Mesenchymal stem cell (in vitro differentiated cells and primary cell): ENCODE measurements at places on chromosomes 4 and X.

DNA sequence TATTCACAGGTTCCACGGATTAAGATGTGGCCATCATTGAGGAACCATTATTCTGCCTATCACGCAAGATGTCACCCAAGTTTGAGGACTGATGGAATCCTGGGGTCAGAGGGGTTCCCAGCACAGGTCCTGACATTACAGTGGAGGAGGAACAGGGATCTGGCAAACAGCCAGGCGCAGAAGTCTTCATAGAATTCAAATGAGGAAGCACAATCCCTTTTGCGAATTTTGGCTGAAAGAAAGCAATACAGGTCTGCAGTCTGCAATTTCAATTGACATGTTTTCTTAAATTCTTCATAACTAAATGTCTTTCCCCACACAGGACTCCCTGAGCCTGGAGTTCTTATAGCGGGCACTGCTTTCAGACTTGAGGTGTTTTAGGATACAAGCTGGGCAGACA lies 14.5 kb downstream of the DOCK11 start:
- H3K4me1 ChIP-seq: no peaks in the 10 kb centered on the region
- H3K27ac ChIP-seq: no peak overlapping the region
- no peaks in the 10 kb centered on the region for H3K36me3 ChIP-seq
- H3K4me3 ChIP-seq: no peak overlapping the region

GRCh38 chrX:136272325-136272724 lies 21.1 kb upstream of the MAP7D3 start:
- peaks cover 20% of the 10 kb centered on the region for H3K27me3 ChIP-seq
- no peak overlapping the region for H3K27ac ChIP-seq
- no peaks in the 10 kb centered on the region for H3K36me3 ChIP-seq
- H3K4me1 ChIP-seq: no peaks in the 10 kb centered on the region

- H3K27ac ChIP-seq: peak overlapping the region; percentile 37
- H3K36me3 ChIP-seq: peaks cover 3% of the 10 kb centered on the region
- H3K27me3 ChIP-seq: no peaks in the 10 kb centered on the region
Observed at GRCh38 chr4:169269916-169270809, 593 bp downstream of the SH3RF1 start.

DNA sequence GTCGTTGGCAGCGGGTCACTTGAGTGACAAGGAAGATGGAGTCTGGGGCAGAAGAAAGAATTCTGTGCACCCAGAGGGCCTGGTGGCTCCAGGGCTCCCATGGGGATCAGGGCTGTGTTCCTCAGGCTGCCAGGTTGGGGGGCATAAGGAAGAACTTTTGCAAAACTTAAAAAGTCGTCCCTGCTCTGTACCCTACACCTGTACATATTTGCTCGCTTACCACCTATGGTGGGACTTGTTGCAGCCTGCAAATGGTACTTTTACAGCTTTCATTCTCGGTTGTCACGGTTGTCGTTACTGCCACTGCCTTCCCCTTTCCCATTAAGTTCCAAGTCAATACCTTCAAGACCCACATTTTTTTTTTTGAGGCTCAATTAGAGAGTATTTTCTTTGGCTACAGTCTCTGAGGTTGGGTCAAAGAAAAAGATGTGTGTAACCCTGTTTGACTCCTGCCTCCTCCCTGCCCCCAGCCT lies 9.1 kb downstream of the ARX start:
- no peak for DNase-seq
- no peak overlapping the region for H3K27ac ChIP-seq
- no peak overlapping the region for H3K4me3 ChIP-seq
- no peaks in the 10 kb centered on the region for H3K36me3 ChIP-seq

DNA sequence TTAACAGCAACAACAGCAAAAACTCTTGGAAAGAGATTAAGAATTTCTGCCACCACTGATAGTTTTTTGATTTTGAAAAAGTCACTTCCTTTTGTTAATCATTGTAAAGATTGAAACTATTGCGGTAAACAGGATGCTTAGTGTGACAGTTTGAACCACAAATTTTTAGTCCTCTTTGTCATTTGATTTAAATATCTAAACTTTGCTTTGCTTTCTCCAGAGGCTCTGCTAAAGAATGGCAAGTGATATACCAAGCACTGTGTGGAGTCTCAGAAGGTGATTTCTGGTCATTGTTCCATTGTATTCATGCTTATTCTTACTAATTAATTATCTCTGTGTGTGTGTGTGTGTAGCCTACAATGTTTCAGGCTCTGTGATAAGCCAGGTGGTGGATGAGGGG lies 155.6 kb downstream of the BMPR1B start:
- peaks cover 2% of the 10 kb centered on the region for H3K4me1 ChIP-seq
- H3K36me3 ChIP-seq: no peaks in the 10 kb centered on the region
- no peak overlapping the region for H3K27ac ChIP-seq
- DNase-seq: no peak

DNA sequence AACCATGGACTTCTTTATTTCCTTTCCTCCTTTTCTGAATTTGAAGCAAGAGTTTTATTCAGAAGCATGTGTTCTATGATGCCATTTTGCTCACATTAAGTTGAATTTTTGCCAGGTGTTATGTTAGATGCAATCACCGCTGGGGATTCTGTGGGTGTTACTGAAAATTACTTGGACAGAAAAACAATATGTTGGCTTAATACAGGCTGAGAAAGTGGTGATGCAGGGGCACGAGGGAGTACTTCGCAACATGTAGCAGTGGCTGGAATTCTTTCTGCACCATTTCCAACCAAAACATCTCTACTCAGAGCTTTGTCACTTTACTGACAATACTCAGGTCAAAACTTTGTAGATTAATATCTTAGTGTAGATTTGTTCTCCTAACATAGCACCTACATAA lies 109.2 kb upstream of the PCDH18 start:
- H3K27me3 ChIP-seq: no peaks in the 10 kb centered on the region
- H3K4me1 ChIP-seq: no peaks in the 10 kb centered on the region
- DNase-seq: no peak
- H3K4me3 ChIP-seq: no peak overlapping the region
- no peaks in the 10 kb centered on the region for H3K36me3 ChIP-seq

- H3K27ac ChIP-seq: no peak overlapping the region
- no peaks in the 10 kb centered on the region for H3K27me3 ChIP-seq
Observed at GRCh38 chrX:78624426-78624825, 34.7 kb downstream of the RTL3 start.

GRCh38 chrX:108537005-108537404 lies 97.4 kb downstream of the COL4A5 start:
- peak; percentile 49 for DNase-seq
- no peak overlapping the region for H3K27ac ChIP-seq
- no peak overlapping the region for H3K4me3 ChIP-seq

- H3K27ac ChIP-seq: no peak overlapping the region
- no peak for DNase-seq
- no peaks in the 10 kb centered on the region for H3K36me3 ChIP-seq
Observed at GRCh38 chr4:185437809-185438208, 12.0 kb upstream of the UFSP2 start.

DNA sequence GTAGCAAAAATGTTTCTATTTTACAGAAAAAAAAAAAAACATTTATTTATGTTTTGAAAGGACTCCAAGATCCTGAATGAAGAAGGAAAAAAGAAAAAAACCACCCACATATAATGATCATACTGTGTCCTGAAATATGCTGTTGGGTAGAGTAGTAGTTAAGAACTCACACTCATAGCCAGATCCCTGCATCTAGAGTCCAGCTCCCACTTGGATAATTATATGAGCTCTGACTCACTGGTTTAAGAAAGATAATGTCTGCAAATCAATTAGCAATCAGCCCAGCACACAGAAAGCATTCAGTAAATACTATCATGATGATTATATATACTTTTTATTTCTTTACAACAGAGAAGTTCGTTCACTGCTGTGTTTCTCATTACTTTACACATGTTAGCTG lies 46.7 kb upstream of the MXRA5 start:
- H3K27ac ChIP-seq: no peak overlapping the region
- no peak overlapping the region for H3K4me3 ChIP-seq
- no peak for DNase-seq
- H3K36me3 ChIP-seq: no peaks in the 10 kb centered on the region

- no peak overlapping the region for H3K4me3 ChIP-seq
- H3K36me3 ChIP-seq: peaks cover 51% of the 10 kb centered on the region
- H3K4me1 ChIP-seq: peaks cover 2% of the 10 kb centered on the region
- H3K27ac ChIP-seq: no peak overlapping the region
- DNase-seq: no peak
Observed at GRCh38 chrX:47229427-47229826, 3.4 kb upstream of the USP11 start.

DNA sequence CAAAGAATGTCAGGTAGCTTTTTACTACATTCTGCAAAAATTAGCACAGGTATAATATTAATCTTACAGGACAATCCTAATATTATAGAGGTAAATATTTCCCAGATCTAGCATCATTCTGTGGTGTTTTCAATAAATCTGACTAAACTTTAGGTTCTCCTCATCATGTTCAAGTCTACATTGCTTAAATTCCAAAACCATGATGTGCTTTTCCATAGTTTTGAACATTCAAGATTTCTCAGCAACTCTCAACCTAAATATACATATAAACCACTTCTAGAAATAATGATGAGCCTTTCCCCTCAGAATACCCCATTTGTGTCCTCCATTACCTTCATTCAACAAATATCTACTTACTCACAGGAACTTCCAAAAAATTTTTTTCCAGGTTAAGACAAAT lies 23.1 kb downstream of the EIF4E start:
- no peak for DNase-seq
- no peak overlapping the region for H3K27ac ChIP-seq
- H3K27me3 ChIP-seq: no peaks in the 10 kb centered on the region
- H3K4me3 ChIP-seq: no peak overlapping the region
- peaks cover 17% of the 10 kb centered on the region for H3K36me3 ChIP-seq

DNA sequence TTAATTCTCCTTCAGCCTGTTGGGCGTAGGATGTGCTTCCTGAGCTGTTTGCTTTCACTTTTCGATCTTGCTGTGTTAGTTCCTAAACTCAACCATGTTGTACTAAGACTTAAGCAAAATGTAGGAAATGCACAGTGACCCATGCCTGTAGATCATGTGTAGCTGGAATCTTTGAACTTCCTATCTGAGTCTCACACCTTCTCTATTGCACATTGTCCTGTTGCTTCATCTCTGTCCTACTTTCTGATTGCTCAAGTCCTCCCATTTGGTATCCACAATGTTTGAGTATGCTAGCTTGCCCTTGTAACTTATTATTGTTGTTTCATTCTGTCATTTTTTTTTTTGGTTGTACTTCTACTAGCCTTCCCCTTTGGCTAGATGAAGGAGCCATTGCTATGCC lies 239.6 kb downstream of the PPP1R2C start:
- DNase-seq: no peak
- H3K27ac ChIP-seq: no peak overlapping the region
- H3K27me3 ChIP-seq: no peaks in the 10 kb centered on the region
- no peaks in the 10 kb centered on the region for H3K36me3 ChIP-seq
- no peak overlapping the region for H3K4me3 ChIP-seq
- H3K4me1 ChIP-seq: no peaks in the 10 kb centered on the region

DNA sequence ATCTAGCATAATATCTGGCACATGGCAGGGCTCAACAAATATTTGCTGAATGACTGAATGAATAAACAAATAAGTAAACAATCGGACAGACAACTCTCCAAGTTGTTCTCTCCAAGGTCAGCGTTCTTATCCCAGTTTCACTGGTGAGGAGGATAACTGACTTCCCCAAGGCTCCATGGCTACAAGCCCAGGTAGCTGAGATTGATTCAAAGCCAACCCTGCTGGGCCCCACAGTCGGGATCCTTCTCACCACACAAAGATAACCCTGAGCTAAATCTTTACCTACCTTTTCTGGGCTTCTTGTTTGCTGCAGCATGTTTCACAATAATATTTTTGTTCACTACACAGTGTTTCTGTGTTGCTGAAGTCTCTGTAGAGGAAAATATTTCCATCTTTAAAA lies 54.9 kb downstream of the USP46 start:
- peaks cover 4% of the 10 kb centered on the region for H3K4me1 ChIP-seq
- no peaks in the 10 kb centered on the region for H3K27me3 ChIP-seq
- H3K36me3 ChIP-seq: peaks cover 81% of the 10 kb centered on the region
- H3K27ac ChIP-seq: no peak overlapping the region
- H3K4me3 ChIP-seq: no peak overlapping the region

DNA sequence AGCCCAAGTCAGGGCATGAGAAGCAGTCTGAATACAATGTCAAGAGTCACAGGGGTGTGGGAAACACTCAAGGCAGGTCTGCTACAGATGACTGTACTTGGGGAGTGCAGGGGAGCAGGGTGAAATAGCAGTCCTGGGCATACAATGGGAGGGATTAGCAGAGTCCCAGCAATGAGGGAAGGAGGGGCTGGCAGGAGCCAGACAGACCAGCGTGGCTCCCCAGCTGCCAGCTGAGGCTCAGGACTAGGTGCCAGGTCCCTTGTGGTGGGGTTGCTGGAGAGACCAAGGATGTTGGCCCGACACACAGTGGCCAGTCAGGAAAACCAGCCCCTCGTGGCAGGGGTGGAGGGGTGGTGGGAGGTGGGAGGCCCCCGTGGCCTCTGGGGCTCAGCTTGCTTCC lies 86.6 kb downstream of the RTL5 start:
- no peak overlapping the region for H3K27ac ChIP-seq
- H3K27me3 ChIP-seq: no peaks in the 10 kb centered on the region
- no peak overlapping the region for H3K4me3 ChIP-seq
- peaks cover 11% of the 10 kb centered on the region for H3K4me1 ChIP-seq
- no peak for DNase-seq

DNA sequence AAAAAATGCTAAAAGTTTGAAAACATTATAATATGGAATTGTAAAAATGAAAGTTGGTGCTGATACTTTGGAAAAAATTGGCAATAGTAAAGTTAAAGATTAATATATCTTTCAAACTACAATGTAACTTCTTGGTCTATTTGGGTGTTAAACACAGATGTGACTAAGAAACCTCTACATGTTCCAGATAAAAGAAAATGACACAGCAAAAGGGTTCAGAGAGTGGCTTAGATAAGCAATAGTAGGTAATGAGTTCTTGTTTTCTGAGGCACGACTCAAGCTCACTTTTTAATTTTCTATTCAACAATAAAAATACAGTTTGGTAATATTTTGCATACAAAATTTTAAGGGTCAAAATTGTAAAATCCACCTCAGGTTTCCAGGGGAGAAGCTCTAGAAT lies 292.7 kb downstream of the GALNTL6 start:
- no peaks in the 10 kb centered on the region for H3K36me3 ChIP-seq
- no peak overlapping the region for H3K4me3 ChIP-seq
- H3K27me3 ChIP-seq: no peaks in the 10 kb centered on the region
- H3K27ac ChIP-seq: no peak overlapping the region
- no peaks in the 10 kb centered on the region for H3K4me1 ChIP-seq

GRCh38 chr4:20480165-20480947 lies 219.9 kb upstream of the PACRGL start:
- H3K4me1 ChIP-seq: no peaks in the 10 kb centered on the region
- no peak overlapping the region for H3K27ac ChIP-seq
- H3K4me3 ChIP-seq: no peak overlapping the region
- no peak for DNase-seq

DNA sequence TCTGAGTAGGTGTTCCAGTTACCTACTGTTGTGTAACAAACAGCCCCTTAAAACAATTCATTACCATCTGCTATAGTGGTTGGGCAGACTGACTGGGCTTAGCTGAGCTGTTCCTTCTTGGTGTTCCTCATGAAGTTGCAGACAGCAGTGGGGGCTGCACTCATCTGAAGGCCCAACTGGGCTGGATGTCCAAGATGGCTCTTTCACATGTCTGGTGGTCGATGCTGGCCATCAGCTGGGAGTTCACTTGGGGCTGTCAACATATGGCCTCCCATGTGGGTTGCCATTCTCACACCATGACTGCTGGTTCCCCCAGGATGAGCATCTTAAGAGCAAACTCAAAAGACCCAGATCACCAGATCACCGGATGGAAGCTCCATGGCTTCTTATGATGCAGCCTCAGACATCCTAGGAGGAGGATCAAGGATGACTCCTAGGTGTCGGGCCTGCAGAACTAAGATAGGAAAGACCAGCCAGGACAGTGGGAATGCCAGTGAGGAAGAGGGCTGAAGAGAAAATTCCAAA lies 34.3 kb upstream of the PPP2R2C start:
- H3K4me1 ChIP-seq: no peaks in the 10 kb centered on the region
- no peak overlapping the region for H3K27ac ChIP-seq
- H3K36me3 ChIP-seq: no peaks in the 10 kb centered on the region
- DNase-seq: no peak
- no peak overlapping the region for H3K4me3 ChIP-seq
